ENCODE measurements at places on chromosomes 1 and 21.

DNA sequence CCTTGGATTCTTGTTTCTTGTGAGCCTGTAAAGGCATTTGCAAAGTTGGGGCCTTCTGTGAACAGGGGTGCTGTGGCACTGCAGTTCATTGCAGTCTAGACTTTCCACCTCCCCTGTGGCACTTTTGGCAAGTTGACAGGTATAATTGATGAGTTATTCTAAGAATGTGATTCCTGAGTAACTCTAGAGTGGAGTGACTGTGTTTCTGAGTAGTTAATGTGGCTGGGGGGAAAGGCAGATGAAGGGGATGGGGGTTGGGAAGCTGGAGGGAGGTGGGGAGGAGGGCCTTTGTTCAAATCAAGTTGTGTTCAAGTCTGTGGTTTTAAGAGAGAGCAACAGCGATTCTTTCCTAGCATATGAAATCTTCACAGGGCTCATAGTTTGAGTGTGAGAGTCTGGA is 32.9 kb downstream of the PBX1 start:
- no peak for DNase-seq

DNA sequence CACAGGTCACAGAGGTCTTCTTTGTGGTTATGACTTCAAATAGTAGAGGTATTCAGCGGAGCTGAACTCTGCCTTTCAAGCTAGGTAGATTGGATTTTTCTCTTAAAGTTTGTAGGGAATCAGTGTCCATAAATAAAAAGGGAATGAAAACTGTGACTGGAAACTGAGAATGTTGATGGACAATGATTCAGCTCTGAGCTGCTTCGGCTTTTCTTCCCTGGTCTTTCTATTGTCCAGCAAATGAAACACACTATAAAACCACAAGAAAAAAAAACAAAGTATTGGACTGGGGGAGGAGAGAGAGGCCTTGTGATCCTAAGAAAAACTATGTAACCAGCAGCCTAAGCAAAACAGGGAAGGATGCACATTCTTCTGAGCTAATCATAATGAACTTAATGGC is 11.1 kb downstream of the TNNI3K start:
- DNase-seq, result no peak

GRCh38 chr1:22428672-22429071 is 23.0 kb upstream of the ZBTB40 start:
- DNase-seq, result no peak

GRCh38 chr1:109823543-109824348 is 60.0 kb upstream of the EPS8L3 start:
- DNase-seq, result no peak

- DNase-seq, result no peak
These were observed 38.9 kb upstream of the MAP10 start for GRCh38 chr1:232766241-232766890.

- DNase-seq, result no peak
These were observed 96.9 kb downstream of the LPAR3 start for GRCh38 chr1:84795966-84796600.

DNA sequence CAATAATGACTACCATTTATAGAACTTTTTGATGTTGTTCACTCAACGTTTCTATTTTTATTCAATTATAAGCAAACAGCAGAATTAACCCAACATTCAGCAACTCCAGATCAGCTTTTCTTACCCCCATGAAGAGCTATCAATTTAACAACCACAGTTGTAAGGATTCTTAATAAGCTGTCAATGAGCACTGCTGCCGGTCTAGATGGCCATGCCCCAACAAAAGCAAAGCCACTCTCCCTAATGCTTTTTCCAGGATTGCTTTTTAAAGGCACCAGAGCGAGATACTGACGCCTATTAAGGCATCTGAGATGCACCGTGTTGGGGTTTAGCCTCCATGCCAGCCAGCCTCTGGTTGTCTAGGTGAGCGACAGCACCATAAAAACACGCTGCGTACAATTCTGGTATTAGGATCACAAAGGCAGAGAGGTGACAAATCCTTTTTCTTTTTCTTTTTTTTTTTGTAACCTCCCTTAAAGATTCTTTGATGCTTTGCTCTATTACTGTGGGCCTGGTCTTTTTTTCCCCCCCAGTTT is 39.5 kb downstream of the PTPRC start:
- peak; percentile 35 for DNase-seq

GRCh38 chr1:248804771-248805681 is 20.7 kb downstream of the SH3BP5L start:
- no peak for DNase-seq

GRCh38 chr1:8314346-8315280 is 3.3 kb upstream of the SLC45A1 start:
- DNase-seq, result peak; percentile 46

- DNase-seq, result no peak
These were observed 54.4 kb downstream of the TLCD4 start for GRCh38 chr1:95171270-95172245.

DNA sequence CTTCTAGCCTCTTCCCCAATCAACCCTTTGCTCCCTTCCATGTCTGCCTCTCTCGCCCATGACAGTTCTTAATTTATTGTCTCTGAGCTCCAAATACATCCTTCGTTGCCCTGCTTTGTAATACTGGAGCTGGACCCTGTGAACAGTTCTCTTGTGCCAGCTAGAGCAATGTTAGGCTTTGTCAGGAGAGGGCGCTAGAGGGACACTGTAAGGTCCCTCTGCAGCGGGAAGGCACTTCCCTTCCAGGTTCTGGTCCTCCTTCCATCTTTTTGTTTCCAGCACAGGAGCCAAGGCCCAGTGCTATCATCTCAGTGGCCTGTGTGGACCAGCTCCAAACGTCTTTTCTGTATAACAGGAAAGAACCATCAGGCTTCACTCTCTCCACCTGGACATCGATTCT is 95.9 kb downstream of the PTPRU start:
- DNase-seq, result peak; percentile 17

GRCh38 chr1:244860914-244861610 is 3.3 kb downstream of the HNRNPU start:
- no peak for DNase-seq

DNA sequence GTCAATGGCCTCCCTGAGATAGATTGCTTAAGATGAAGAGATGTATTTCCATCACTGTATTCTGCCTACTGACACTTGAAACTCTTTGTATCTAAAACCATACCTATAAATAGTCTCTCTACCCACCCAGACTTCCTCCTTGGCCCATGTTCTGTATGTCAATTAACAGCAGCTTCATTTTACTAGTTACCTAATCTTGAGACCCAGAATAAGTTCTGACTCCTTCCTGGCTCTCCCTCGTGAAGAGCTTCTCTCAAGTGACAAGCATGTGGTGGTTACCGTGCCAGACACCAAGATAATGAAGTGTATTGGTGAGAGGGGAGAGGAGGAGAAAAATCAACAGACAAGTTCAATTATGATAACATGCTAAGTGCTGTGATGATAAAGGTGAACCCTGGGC is 128.8 kb upstream of the RAVER2 start:
- no peak for DNase-seq

- no peak for DNase-seq
These were observed 392.6 kb downstream of the NTNG1 start for GRCh38 chr1:107533436-107533835.

DNA sequence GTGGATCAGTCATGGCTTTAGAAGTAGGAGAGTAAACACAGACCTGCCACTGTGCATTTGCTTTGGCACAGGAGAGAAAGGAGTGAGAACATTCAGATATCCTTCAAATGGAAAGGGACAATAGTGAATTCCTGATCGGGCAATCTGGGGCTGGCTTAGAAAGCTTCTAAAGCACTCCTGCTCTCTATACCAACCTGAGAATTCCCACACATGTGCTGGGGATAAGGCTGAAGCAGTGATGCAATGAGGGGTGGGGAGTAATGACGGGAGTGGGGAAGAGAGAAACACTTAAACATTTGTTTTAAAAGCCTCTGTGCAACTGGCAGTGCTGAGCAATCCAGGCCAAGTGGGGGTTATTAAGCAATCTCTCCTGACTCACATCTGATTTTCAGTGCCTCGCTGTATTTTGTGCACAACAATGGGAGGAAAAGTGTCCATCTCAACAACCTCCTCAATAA is 108.8 kb downstream of the KIAA0319L start:
- no peak for DNase-seq

- DNase-seq, result no peak
These were observed 24.4 kb downstream of the GDAP2 start for GRCh38 chr1:117905019-117905418.

GRCh38 chr1:110555807-110556470 is 37.0 kb upstream of the KCNA10 start:
- no peak for DNase-seq

DNA sequence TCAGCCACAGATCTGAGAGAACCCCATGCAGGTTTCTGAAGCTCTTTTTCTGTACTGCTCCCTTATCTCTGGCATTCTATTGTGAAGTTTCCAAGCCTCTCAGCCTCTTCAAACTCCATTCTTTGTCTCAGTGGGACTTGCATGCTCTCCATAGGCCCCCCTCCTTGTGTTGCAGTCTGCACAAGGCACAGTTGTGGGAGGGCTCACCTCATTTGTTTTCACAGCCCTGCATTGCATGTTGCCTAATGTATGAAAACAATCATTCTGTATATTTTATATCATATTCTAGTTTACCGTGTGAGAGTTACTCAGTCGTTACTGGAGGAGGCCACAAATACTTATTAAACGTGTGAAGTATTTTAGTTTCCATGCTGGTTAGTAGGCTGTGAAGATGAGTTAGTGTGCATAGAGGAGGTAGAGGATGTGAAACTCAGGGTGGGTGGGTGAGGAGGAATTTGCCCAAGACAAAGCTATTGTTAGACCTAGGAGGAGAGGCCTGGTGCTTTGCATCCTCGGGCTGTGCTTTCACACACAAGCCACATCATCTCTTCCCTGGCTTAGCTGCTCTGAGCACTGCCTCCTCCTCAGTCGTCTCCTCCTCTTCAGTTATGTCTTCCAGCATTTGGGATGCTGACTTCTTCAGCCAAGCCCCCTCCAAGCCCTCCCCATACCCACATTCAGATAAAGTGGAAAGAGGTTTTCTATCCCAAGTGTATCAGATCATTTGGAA is 7.8 kb upstream of the CHI3L2 start:
- DNase-seq, result peak; percentile 72

DNA sequence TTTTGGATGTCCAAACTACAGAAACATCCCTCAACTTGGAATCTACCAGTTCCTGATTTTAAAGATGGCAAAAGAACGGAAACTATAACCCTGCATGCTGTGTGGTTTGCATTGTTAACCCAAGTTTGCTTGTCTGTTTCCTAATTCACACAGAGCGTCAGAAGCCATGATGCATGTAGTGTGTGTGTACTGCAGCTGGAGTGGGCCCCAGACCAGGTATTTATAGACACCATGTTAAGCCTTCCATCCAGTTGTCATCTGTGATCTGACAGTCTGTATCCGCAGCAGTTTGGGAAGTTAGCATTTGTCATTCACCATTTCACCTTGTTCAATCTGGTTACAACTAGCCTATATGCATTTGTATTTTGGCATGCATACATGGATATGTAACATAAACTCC is 27.7 kb upstream of the PLEKHM2 start:
- DNase-seq, result no peak

DNA sequence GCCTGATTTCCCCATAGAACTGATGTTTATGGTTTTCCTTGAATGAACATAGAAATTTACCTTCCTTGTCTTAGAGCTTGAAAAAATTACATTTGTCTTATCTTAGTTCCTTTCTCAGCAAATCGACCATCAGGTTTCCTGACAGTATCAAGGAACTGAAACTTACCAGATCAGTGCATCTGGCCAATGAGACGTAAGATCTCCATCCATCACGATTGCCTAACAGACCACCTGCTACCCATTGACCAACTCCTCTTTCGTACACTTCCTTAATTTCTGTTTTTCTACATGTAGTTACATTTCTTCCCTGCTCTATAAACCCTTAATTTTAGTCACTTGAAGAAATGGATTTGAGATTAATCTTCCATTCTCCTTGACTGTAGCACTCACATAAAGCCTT is 57.4 kb upstream of the TMPRSS15 start:
- DNase-seq, result no peak

GRCh38 chr1:109191377-109191776 is 22.3 kb upstream of the SARS1 start:
- DNase-seq, result no peak

DNA sequence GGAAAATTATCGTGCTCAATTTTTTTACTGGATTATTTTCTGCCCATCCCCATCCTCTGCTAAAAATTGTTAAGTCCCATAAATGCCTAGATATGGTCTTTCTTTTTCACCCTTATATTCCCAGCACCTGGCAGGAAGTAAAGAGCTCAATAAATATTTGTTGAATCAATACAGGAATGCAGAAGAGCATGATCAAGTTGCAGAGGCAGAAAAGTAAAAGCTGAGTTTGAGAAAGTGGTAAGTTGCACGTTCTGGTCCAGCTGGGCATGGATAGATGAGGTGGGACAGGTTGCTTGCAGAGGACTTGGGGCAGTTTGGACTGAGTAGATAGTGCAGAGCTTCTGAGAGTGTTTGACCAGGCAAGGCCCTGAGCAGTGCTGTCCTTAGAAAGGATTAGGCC is 40.1 kb downstream of the ZNF281 start:
- no peak for DNase-seq

GRCh38 chr1:175090780-175091179 is 23.1 kb downstream of the TNN start:
- DNase-seq, result no peak

- no peak for DNase-seq
These were observed 215.1 kb downstream of the PTPRU start for GRCh38 chr1:29451368-29451892.

DNA sequence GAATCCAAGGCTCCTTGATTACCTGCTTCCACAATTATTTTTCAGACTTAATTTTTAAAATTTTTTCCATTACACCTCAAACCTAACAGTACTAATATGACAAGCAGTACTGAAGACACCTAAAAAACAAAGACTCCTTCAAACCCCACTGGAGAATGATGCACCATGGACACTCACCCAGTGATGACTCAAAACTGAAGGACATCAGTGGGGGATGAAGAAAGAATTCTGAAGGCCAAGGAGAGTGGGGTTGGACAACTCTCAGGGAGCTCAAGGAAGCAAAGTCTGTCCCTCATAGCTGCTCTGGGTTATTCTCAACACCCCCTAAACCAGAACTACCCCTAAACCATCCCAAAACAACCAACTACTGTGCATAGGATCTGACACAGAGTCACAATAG is 2.4 kb upstream of the ARHGAP29 start:
- no peak for DNase-seq

DNA sequence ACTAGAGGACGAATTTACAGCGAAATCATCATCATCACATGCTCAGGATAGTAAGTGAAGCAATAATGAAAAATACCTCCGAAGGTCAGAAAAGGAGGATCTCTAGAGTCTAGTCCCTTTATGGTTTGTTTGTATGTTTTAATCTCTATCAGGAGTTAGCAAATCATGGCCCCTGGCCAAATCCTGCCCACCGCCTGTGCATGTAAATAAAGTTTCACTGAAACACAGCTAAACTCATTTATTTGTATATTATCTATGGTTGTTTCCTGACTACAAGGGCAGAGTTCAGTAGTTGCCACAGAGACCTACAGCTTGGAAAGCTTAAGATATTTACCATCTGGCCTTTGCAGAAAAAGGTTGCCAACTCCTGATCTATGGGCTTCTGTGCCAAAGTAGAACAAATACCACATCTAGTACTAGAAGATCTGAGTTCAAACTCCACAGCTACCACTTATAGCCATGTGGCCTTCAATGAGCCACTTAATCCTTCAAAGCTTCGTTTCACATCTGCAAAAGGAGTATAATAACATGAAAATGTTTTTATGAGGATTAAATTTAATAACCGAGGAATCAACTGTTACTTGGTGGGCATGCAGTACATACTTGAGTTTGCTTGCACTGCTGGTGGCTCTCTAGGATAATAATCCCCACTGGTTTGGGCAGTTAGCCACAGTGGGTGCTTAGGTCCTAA is 94.0 kb upstream of the KIF26B start:
- DNase-seq, result no peak

All from stimulated activated CD4-positive, alpha-beta T cell treated with anti-CD3 and anti-CD28 coated beads, Interleukin-1b, Interleukin-23, amount 100 ng/mL, for 48 hours (primary cell).